ENCODE measurements at places on chromosomes 3 and 15. TPM values are rescaled to one million over a fixed set of nuclear protein-coding genes. Genes with fewer than 3 reads are reported as not detected.

FOXB1 gene
- not detected for total RNA-seq

FRMD5 gene
- 0.31 TPM for total RNA-seq

GNAI2 gene
- 70.9 TPM for total RNA-seq

DNA sequence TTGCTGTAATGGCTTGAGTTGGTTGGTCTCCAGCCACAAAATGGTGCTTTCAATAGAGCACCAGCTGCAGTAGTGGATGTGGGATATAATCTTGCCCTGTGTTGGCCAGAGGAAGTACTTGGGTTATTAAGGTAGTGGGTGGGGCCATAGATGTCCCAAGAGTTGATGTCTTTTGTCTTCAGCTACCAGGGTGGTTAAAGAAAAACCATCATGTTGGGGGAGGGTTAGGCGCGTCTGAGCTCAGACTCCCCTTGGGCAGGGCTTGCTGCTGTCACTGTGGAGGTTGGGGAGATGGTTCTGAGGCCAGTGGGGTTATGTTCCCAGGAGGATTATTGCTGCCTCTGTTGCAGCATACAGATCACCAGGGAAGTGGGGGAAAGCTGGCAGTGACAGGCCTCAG, 46.9 kb upstream of the GADL1 start:
- no peak overlapping the region for H3K4me3 ChIP-seq
- no peaks in the 10 kb centered on the region for H3K27me3 ChIP-seq
- H3K36me3 ChIP-seq = no peaks in the 10 kb centered on the region
- no peaks in the 10 kb centered on the region for H3K4me1 ChIP-seq
- no peak for DNase-seq

DNA sequence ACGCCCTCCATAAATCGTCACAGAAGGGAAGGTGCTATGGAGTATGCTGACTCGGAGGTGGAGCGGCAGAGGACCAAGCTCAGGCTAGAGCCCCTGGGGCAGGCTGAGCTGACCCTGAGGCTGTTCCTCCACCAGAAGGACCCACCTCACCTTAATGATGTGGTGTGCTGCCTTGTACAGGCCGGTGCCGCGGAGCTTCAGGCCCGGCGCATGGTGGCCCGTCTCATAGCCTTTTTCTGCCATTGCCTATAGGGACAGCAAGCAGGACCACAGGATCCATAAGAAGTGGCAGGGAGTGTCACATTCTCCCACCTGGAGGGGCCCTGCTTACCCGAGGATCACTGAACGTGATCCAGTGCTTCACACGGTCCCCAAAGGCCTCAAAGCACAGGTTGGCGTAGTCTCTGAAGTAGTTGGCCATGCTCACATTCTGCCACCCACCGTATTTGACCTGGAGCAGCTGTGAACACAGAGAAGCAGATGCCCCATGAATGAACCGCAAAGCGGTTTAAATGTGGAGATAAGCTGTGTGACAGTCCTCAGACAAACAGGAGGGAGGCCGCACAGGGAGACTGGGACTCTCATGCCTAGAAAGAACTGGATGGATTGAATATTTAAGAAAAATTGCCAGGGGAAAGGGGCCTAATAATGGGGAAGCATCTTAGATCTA, 4.8 kb downstream of the LCTL start:
- H3K4me3 ChIP-seq = no peak overlapping the region
- H3K27me3 ChIP-seq = no peaks in the 10 kb centered on the region
- H3K27ac ChIP-seq = no peak overlapping the region
- H3K4me1 ChIP-seq = no peaks in the 10 kb centered on the region
- no peak for DNase-seq
- no peaks in the 10 kb centered on the region for H3K36me3 ChIP-seq

GNAT1 gene
- total RNA-seq = not detected

GRCh38 chr3:159884661-159885402, 103.8 kb upstream of the IL12A start:
- no peak overlapping the region for H3K27ac ChIP-seq
- peaks cover 14% of the 10 kb centered on the region for H3K4me1 ChIP-seq
- no peak overlapping the region for H3K4me3 ChIP-seq
- H3K36me3 ChIP-seq = no peaks in the 10 kb centered on the region
- H3K27me3 ChIP-seq = no peaks in the 10 kb centered on the region

DNA sequence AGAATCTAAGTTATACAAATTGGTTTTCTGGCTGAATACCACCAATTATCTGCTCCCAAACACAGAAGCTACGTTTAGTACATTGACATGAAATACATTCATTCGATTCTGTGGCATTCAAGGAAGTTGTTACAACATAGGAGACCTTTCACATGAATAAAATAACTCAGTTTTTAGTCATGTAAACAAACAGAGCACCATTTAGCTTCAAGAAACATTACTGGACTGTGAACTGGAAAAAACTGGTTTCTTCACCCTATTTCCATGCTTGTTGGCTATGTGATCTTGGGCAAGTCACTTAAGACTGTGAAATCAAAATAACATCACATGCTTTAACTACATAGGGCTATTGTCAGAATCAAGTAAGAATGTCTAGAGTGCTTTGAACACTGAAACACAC, 46.2 kb downstream of the NRG4 start:
- no peaks in the 10 kb centered on the region for H3K4me1 ChIP-seq
- H3K36me3 ChIP-seq = no peaks in the 10 kb centered on the region
- no peak overlapping the region for H3K4me3 ChIP-seq
- H3K27ac ChIP-seq = no peak overlapping the region
- no peak for DNase-seq

DNA sequence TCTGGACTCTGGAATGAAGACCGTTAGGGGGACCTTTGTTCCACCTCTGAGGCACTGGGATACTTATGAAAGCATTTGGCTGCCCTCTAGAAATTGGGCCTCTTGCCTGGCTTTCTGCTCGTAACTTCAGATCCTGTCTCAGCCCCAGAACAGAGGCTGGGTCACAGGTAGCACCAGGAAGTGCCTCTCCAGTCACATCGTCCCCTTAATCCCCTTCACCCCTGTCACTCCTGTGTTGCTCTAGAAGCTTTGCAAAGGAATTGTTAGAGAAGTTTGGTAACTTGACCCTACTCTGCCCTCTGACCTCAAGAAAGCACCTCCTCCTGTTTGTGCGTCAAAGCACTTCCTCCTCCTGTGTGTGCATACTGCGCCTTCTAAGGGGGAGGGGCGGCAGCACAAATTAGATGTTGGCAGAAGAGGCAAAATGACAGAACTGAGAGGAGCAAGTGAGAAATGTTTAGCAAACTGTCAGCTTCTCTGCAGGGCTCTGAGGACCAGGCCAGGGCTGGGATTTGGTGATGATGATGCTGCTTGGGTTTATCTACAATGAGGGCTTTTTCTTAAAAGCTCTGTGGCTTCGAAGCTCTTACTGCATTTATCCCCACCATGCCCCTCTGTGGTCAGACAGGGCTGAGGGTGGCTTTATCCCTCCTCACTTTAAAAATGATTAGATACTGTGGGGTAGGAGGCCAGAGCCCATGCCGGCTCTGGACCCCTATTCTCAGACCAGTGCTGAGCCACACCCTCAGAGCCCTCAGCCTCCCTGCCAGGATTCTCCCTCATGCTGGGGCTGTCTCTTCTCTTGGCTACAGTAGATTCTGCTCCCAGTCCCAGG, 76.2 kb downstream of the LARS2 start:
- DNase-seq = peak; percentile 53
- no peaks in the 10 kb centered on the region for H3K27me3 ChIP-seq
- H3K4me3 ChIP-seq = no peak overlapping the region
- peaks cover 23% of the 10 kb centered on the region for H3K36me3 ChIP-seq
- H3K4me1 ChIP-seq = no peaks in the 10 kb centered on the region
- H3K27ac ChIP-seq = no peak overlapping the region

GRCh38 chr15:90419738-90420406, 31.8 kb downstream of the IQGAP1 start:
- no peak overlapping the region for H3K4me3 ChIP-seq
- no peak for DNase-seq
- no peaks in the 10 kb centered on the region for H3K36me3 ChIP-seq
- H3K4me1 ChIP-seq = peaks cover 72% of the 10 kb centered on the region
- H3K27me3 ChIP-seq = no peaks in the 10 kb centered on the region

- H3K27me3 ChIP-seq = no peaks in the 10 kb centered on the region
- peak overlapping the region; percentile 82 for H3K27ac ChIP-seq
- peaks cover 59% of the 10 kb centered on the region for H3K4me1 ChIP-seq
- no peak overlapping the region for H3K4me3 ChIP-seq
- H3K36me3 ChIP-seq = no peaks in the 10 kb centered on the region
- DNase-seq = peak; percentile 78
These were observed 14.2 kb upstream of the ANKDD1A start for GRCh38 chr15:64897345-64897985.

DNA sequence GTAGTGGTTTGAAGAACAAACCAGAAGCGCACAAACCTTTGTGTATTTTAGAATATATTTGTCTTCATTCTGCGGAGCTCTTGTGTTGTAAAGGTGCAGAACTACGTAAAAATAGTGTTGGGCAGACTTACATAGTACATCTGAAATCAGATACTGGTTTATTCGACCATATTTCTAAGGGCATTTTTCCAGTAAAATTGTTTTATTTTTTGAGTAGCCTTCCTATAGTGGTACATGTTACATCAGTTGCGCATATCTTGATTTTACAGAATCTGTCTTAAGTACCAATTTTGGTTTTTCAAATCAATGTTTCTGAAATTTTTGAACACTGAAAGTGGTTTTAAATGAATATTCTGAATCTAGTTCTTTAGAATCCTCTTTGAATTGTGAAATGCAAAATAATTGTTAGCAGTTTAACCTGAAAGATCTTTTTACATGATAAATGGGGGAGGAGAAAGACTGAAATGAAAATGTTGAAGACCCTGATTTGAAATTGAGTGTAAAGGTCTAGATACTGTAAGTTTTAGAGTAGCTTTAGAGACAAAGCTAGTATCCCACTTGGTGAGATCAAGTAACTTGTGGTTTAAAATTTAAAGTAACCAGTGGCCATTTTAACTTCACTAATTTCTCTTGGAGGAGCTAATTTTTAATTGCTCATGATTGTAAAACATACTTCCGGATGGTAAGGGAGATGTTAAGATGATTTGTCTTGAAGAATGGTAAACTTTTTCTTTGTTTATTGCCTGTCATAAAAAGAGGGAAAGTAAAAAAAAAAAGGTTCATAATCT, 15.5 kb upstream of the CHD2 start:
- no peak for DNase-seq
- H3K36me3 ChIP-seq = peaks cover 18% of the 10 kb centered on the region
- peak overlapping the region; percentile 100 for H3K27ac ChIP-seq

DNA sequence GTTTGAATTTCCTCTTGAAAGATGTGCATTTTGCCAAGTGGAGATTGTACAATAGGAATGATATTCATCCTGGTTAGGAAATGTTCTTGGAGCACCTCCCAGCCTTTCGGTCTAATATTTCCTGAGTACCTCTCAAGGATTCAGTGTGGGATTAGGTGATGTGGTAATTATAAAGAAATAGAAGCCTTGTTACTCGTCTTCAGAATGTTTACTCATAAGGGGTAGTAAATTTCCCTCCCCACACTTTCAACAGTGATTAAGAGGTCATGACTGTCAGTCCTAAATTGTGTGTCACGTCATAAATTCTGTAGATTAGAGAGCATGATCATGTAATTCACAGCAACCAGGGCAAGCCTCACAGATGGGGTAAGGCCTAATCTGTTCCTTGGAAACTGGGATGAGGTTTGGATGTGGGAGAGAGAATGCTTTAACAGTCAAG, 633.1 kb upstream of the TBL1XR1 start:
- no peak for DNase-seq
- peak overlapping the region; percentile 1 for H3K27ac ChIP-seq
- H3K4me1 ChIP-seq = peaks cover 15% of the 10 kb centered on the region

DNA sequence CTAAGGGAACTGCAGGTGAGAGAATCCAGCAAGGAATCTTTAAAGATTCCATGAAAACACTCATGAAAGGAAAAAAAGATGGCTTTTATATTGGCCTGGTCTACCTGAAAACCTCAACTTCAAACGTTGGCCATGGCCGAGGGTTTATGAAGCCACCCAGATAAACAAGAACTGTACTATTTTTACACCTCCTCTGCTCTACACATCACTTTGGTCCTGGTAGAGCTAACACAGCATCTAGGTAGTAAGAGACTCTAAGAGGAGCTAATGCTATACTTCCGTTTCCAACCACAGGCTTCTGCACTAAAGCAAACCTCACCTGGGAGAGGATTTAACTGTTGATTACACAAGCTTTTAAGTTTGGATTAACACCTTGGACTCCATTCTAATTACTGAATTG, 466.2 kb downstream of the FGF12 start:
- DNase-seq = no peak
- no peaks in the 10 kb centered on the region for H3K4me1 ChIP-seq
- no peak overlapping the region for H3K27ac ChIP-seq

MYO1E gene
- 79.7 TPM for total RNA-seq

DNA sequence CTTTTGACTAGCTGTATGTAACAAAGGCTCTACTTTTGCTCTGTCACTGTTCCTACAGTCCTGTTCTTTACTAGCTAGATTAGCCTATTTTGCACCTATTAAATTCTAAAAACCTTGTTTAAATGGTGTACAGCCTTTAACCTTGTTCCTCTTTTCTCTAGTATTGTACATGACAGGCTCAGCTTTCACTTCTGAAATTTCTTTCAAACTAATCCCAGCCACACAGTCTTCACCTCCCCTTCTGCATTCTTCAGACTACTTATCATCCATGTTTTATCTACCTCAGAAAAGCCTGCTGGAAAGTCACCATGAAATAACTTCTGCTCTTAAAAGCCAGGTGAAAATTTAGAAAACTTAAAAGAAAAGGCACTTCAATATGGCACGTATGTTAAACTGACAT, 122.4 kb downstream of the NECTIN3 start:
- DNase-seq = no peak
- no peaks in the 10 kb centered on the region for H3K4me1 ChIP-seq
- H3K36me3 ChIP-seq = no peaks in the 10 kb centered on the region
- H3K4me3 ChIP-seq = no peak overlapping the region
- no peak overlapping the region for H3K27ac ChIP-seq

DNA sequence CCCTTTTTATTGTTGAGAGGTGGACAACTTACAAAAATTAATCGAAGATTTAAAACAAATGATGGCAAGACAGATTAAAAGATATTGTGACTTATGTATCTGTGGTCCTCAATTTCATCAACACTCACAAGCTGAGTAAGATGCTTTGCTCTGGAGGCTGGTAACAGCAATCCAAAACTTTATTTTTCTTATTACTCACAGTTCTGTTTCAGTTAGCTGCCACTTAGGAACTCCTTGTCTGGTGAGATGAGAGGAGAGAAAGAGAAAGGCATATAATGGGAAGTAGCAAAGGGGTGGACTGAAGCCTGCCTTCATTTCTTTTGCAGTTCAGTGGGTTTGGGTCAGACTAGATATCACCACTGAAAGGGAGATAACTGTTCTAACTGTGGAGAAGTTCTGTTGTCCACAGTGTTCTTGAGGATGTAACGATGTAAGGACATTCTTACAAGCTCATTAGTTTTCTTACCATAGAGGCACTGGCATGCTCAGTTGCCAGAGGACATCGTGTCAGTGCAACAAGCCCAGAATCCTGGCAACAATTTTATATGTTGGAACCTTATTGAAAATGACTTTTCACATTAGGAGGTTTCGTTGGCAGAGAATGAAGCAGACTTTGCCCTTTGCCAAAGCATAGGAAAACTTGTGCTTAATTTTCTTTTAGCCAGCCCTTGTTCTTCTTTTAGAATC, 93.6 kb downstream of the PLCL2 start:
- DNase-seq = no peak
- H3K36me3 ChIP-seq = no peaks in the 10 kb centered on the region
- no peaks in the 10 kb centered on the region for H3K4me1 ChIP-seq
- no peaks in the 10 kb centered on the region for H3K27me3 ChIP-seq
- H3K27ac ChIP-seq = no peak overlapping the region
- H3K4me3 ChIP-seq = no peak overlapping the region

- peaks cover 10% of the 10 kb centered on the region for H3K36me3 ChIP-seq
- H3K4me1 ChIP-seq = no peaks in the 10 kb centered on the region
- no peaks in the 10 kb centered on the region for H3K27me3 ChIP-seq
- no peak for DNase-seq
- H3K27ac ChIP-seq = no peak overlapping the region
These were observed 42.0 kb upstream of the SKOR1 start for GRCh38 chr15:67783303-67783702.

SPRED1 gene
- total RNA-seq = 12.4 TPM
